Fibroblast of villous mesenchyme (primary cell): ENCODE measurements at places on chromosomes 1 and 21. TPM values are rescaled to one million over a fixed set of nuclear protein-coding genes. Genes with fewer than 3 reads are reported as not detected.

The NHLH1 gene
- under 0.01 TPM in 1 of 2 replicates, not detected in the other for total RNA-seq

The GUCA2A gene
- total RNA-seq = not detected in 2 replicates

The PRPF38B gene
- total RNA-seq = 17.1 and 21.6 TPM in 2 replicates

The LCE1B gene
- not detected in 2 replicates for total RNA-seq

The TNFSF18 gene
- 2.9 and 11.2 TPM in 2 replicates for total RNA-seq

The SERPINC1 gene
- not detected in 2 replicates for total RNA-seq

The TENT5C gene
- 4.3 and 6.1 TPM in 2 replicates for total RNA-seq
